Gastroesophageal sphincter (tissue), 4 donors: ENCODE measurements at places on chromosomes 12 and 14.

DNA sequence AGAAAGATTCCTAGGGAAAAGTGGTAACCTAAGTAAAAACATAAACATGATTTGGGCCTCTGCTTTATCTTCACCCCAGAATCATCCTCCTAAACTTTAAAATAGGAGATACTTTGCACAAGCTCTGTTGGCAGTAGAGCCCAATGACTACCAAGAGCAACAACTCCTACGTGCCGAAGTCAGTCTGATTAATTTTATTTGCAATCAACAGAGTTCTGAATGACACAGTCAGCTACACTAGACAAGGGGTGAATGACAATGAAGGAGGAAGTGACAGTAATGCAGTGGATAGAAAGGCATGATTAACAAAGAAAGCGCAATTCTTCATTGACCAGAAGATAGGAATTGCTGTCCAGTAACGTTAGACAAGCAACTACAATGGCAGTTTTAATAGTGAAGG, 957.9 kb upstream of the USP15 start:
- ATAC-seq = no peak

GRCh38 chr12:4933411-4933810, 23.7 kb downstream of the KCNA1 start:
- no peak for ATAC-seq

- ATAC-seq = no peak
These were observed 35.3 kb downstream of the FBRSL1 start for GRCh38 chr12:132525011-132525832.

DNA sequence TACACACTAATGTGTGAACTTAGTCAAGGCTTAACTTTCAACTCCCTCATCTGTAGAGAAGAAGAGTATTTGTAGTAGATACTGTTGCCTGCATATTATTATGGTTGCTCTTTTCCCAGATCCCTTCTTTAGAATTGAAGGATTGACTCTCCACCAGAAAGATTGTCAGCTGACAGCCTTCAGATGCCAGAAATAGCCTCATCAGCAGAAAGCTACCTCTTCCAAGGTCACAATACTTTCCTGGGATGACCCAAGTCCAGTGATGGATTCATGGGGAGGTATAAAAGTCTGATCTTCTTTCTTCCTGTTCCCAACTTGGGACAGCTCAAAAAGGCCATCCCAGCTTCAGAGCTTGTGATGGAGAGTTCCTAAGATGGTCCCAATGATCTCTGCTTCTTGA, 78.2 kb downstream of the TBX5 start:
- no peak for ATAC-seq

DNA sequence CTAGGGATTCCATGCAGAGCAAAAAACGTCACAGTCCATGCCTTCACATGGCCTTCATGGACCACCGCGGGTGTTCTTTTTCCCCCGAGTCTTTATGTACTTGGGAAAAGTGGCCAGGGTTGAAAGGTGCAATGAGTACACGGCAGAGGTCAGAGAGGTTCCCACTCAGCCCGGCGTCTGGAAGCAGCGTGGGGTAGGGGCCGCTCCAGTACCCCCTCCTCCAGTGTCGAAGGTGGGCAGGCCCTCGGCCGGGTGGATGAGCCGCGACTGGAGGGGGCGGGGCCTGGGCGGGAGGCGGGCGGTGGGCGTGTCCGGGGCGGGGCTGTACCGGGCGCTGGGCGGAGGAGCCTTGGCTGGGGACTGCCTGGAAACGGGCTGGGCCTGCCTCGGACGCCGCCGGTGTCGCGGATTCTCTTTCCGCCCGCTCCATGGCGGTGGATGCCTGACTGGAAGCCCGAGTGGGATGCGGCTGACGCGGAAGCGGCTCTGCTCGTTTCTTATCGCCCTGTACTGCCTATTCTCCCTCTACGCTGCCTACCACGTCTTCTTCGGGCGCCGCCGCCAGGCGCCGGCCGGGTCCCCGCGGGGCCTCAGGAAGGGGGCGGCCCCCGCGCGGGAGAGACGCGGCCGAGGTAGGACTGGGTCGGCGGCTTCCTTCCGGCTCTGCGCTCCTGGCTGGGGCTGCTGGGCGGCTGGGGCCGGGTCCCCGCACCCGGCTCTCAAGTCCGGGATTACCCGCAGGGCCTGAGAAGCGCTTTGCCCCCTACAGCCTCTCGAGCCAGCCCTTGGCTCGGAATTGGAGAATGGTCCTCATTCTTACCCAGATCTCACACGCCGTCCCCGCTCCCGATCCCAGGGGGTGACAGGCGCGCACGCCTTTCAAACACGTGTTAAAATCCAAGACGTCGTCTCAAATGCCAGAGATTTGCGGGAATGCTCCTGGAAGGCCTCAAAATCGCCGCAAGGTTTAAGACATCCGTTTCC, at the start of gene RXYLT1:
RXYLT1 (plus strand) TSS at position 412 of the 984 bp plus-strand sequence; CDS start at position 464, 52 bp downstream.
- peak; percentile 99 for ATAC-seq

- no peak for ATAC-seq
These were observed 276.5 kb downstream of the NUAK1 start for GRCh38 chr12:105862163-105862821.

- ATAC-seq = no peak
These were observed 112.2 kb downstream of the KCNA5 start for GRCh38 chr12:5155866-5156265.

GRCh38 chr12:65308601-65309071, 30.2 kb downstream of the MSRB3 start:
- no peak for ATAC-seq

GRCh38 chr12:97805146-97805545, 342.5 kb downstream of the RMST start:
- no peak for ATAC-seq

GRCh38 chr12:5008661-5009060, 35.0 kb upstream of the KCNA5 start:
- ATAC-seq = no peak
